ENCODE measurements at places on chromosomes 5 and 9.
A peak's percentile ranks its signal among the peaks of the same experiment; 100 is the strongest.

- H3K27me3 ChIP-seq = no peaks in the 10 kb centered on the region
- peaks cover 2% of the 10 kb centered on the region for H3K4me1 ChIP-seq
- DNase-seq = no peak
- no peak overlapping the region for H3K27ac ChIP-seq
- H3K4me3 ChIP-seq = no peak overlapping the region
- H3K36me3 ChIP-seq = no peaks in the 10 kb centered on the region
Observed at GRCh38 chr5:78896132-78896531, 89.0 kb downstream of the ARSB start.

DNA sequence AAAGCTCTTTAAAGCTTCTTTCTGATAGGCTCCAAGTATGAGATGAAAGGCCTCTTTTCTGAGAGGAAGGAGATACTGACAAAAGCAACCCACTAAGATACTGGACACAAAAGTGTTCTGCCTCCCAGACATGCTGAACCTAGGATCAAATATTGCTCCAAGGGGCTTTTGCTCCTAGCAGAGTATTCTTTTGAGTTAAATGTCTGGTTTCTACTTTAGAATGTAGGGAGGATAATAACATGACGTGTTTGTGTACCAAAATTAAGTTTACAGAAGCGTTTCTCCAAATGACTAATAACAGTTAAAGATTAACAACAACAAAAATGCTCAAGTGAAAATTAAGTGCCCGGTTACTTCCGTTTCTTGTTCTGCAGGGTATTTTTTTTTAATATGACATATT is 2293.3 kb upstream of the C9orf72 start:
- DNase-seq = peak; percentile 9
- H3K27me3 ChIP-seq = no peaks in the 10 kb centered on the region
- no peaks in the 10 kb centered on the region for H3K36me3 ChIP-seq
- H3K27ac ChIP-seq = no peak overlapping the region

GRCh38 chr9:127778280-127779135 is at the start of gene SH2D3C:
SH2D3C (minus strand) TSS chr9:127778666; CDS start chr9:127778627, 39 bp downstream.
- no peaks in the 10 kb centered on the region for H3K27me3 ChIP-seq
- H3K27ac ChIP-seq = no peak within 1 kb of the TSS
- no peak for DNase-seq
- H3K4me1 ChIP-seq = peaks cover 19% of the 10 kb centered on the region

DNA sequence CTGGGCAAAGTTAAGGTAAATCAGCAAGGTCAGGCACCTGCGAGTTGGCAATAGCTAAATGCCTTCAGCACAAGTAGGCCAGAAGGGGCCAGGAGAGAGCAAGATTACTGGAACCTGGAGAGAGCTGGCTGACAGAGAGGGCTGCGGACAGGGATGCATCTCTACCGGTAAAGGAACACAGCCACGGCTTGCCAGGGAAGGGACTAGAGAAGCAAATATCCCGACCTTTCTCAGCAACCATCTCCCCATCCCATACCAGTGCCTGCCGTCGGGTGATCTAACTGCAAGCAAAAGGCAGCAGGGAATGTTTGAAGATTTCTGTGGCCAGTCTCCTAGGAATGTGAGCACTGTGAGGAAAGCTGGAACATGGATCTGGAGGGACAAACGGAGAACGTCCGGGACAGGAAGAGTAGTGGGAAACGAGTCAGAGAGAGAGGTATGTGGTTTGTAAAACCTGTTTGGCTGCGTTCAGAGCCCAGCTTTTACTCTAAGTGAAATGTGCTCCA is 15.9 kb upstream of the ABLIM3 start:
- H3K4me1 ChIP-seq = no peaks in the 10 kb centered on the region
- no peaks in the 10 kb centered on the region for H3K27me3 ChIP-seq
- no peaks in the 10 kb centered on the region for H3K36me3 ChIP-seq
- no peak overlapping the region for H3K4me3 ChIP-seq

DNA sequence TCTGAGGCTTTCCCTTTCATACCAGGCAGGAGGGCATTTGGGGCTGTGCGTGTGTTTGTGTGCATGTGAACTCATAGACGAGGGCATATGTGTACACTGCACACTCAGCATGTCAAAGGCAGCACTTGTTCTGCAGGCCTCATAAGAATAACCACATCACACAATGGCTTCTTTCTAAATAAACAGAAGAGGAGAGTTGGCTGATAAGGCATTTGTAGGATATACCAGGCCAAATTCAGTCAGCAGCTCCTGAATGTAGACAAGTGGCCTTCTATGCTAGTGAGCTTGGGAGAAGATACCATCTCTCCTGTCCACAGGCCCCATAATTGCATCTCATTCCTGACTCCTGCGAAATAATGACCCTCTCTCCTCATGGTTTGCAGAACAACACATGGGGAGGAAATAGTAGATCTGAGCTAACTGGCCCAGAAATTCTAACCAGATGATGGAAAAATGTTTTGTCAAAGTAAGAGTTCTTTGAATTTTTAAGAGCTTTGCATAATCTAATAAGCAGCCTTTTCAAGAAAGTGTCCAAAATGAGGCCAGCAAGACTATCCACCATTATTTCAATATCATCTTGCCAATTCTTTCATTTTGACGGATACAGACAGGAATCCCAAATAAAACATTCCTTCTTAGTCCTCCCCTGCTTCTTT is 60.5 kb upstream of the GAS1 start:
- H3K27ac ChIP-seq = no peak overlapping the region
- H3K4me1 ChIP-seq = no peaks in the 10 kb centered on the region
- H3K36me3 ChIP-seq = no peaks in the 10 kb centered on the region
- no peak overlapping the region for H3K4me3 ChIP-seq

DNA sequence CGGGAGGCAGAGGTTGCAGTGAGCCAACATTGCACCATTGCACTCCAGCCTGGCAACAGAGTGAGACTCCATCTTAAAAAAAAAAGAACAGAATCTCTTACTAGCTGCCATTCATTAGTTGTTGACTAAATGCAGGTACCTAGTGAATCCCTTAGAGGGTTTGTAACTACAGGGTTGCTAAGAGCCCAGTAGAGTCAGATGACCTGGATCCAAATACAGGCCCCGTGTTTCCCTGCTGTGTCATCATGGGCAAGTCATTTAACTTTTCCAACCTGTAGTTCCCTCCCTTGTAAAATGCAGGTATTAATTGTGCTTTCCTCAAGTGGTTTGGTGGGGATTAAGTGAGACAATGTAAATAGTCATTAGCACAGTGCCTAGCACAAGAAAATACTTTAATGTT is 32.8 kb downstream of the PLAC8L1 start:
- no peaks in the 10 kb centered on the region for H3K4me1 ChIP-seq
- no peak for DNase-seq
- no peak overlapping the region for H3K27ac ChIP-seq

- no peak overlapping the region for H3K27ac ChIP-seq
- no peak overlapping the region for H3K4me3 ChIP-seq
- no peaks in the 10 kb centered on the region for H3K4me1 ChIP-seq
- no peaks in the 10 kb centered on the region for H3K36me3 ChIP-seq
Observed at GRCh38 chr9:22452415-22453010, 5.9 kb downstream of the DMRTA1 start.

GRCh38 chr5:122182491-122182921 is 53.2 kb downstream of the ZNF474 start:
- no peak overlapping the region for H3K27ac ChIP-seq
- H3K36me3 ChIP-seq = no peaks in the 10 kb centered on the region
- H3K4me3 ChIP-seq = no peak overlapping the region
- DNase-seq = no peak

- no peak overlapping the region for H3K27ac ChIP-seq
- no peaks in the 10 kb centered on the region for H3K27me3 ChIP-seq
- no peaks in the 10 kb centered on the region for H3K4me1 ChIP-seq
- H3K4me3 ChIP-seq = no peak overlapping the region
Observed at GRCh38 chr5:30050056-30050815, 1143.2 kb upstream of the CDH6 start.

DNA sequence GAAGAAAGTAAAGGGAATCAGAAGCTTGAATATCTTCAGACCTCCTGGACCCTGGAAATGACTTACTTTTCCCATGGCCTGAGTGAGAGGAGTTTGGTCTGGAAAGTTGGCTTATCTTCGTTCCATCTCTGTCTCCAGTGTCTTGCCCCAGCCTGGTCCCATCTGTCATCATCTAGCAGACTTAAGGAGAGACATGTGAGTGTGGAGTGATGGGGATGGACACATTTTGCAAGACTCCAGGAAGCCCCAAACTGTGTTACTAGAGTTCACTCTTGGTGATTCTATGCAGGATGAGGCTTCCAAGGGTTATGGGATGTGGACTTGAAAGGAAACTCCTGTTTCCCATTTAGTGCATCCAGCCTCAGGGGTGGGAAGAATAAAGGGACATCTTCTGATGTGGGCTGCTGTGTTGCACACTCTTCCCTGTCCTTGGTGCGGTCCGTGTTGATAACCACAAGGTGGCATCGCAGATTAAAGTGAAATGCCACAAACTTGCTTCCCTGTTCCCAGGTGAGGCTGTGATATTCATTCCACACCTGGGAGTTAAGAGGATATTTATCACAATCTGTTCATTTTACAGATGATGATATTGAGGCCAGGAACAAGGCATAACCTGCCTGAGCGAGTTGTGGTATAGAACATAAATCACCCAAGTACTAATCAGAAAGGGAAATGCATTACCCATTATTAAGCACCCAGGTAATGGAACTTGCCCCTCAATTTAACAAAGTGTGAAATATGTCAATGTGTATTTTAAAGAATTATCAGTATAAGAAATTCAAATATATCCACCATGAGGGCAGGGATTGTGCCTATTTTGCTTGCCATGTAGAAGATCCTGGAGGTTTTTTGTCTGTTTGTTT is 269.9 kb upstream of the PAPPA start:
- DNase-seq = peak; percentile 18
- H3K36me3 ChIP-seq = no peaks in the 10 kb centered on the region
- H3K4me1 ChIP-seq = peaks cover 1% of the 10 kb centered on the region

DNA sequence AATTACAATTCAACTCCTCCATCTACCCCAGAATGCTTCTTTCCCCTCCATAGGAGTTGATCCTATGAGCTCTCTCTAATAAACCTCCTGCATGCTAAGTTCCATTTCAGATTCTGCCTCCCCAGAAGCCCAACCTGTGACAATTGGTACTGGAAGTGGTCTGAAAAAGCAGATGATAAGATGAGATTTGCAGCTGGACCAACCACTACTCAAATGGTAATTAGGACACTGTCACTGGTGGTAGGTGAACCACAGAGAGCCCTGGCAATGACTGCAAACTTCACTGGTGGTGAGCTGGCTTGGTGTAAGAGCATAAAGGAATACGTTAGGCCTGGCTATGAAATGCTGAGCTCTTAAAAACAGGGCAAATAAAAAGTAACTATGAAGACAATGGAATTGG is 112.6 kb downstream of the ESM1 start:
- H3K27ac ChIP-seq = no peak overlapping the region
- DNase-seq = no peak
- H3K36me3 ChIP-seq = no peaks in the 10 kb centered on the region
- no peak overlapping the region for H3K4me3 ChIP-seq
- no peaks in the 10 kb centered on the region for H3K4me1 ChIP-seq

- H3K27ac ChIP-seq = no peak overlapping the region
- no peaks in the 10 kb centered on the region for H3K36me3 ChIP-seq
- H3K4me3 ChIP-seq = no peak overlapping the region
Observed at GRCh38 chr5:175713930-175714329, 56.1 kb downstream of the HRH2 start.

GRCh38 chr9:37398464-37399025 is 24.0 kb upstream of the GRHPR start:
- no peak overlapping the region for H3K4me3 ChIP-seq
- no peaks in the 10 kb centered on the region for H3K36me3 ChIP-seq
- DNase-seq = no peak
- no peak overlapping the region for H3K27ac ChIP-seq

DNA sequence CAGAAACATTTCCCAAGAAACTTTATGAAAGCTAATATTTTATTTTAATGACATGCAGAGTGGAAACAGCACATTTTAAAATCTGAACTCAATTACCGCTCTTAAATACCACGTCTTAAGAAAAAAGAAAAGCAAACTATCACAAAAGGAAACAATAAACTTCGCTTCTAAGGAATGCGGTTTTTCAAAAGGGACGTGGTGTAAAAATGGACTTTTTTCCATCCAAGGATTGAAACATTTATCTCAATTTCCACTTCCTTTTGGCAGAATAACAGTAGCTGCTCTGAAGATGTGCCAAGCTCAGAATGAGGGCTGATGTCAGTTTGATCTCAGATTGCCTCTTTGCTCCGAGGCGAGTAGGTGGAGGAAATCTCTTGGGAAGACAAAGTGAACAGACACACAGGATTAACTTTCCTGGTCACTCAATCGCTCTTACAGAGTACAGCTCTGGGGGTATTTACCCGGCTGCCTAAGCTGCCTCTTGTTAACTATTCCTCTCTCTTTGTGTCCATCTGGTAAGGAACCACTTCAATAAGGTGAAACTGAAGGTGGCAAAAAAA is 158.5 kb downstream of the TRPM6 start:
- H3K4me1 ChIP-seq = peaks cover 4% of the 10 kb centered on the region
- H3K27ac ChIP-seq = no peak overlapping the region
- no peaks in the 10 kb centered on the region for H3K27me3 ChIP-seq
- no peaks in the 10 kb centered on the region for H3K36me3 ChIP-seq

DNA sequence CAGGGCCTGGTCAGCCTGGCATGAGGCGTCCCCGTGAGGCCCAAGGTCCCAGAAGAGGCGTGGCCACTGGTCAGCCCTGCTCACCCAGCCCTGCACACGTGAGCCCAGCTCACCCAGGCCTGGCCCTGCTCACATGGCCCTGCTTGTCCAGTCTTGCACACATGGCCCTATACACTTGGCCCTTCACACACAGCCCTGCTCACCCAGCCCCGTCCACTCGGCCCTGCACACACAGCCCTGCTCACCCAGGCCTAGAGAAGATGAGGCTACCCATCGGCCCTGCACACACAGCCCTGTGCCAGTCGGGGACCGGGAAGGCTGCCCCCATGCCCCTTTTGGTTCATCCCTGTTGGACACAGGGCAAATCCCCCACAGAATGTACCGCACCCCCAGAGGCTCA is 28.4 kb downstream of the ZDHHC11B start:
- H3K4me3 ChIP-seq = no peak overlapping the region
- no peak for DNase-seq
- H3K27me3 ChIP-seq = no peaks in the 10 kb centered on the region
- peaks cover 27% of the 10 kb centered on the region for H3K4me1 ChIP-seq

DNA sequence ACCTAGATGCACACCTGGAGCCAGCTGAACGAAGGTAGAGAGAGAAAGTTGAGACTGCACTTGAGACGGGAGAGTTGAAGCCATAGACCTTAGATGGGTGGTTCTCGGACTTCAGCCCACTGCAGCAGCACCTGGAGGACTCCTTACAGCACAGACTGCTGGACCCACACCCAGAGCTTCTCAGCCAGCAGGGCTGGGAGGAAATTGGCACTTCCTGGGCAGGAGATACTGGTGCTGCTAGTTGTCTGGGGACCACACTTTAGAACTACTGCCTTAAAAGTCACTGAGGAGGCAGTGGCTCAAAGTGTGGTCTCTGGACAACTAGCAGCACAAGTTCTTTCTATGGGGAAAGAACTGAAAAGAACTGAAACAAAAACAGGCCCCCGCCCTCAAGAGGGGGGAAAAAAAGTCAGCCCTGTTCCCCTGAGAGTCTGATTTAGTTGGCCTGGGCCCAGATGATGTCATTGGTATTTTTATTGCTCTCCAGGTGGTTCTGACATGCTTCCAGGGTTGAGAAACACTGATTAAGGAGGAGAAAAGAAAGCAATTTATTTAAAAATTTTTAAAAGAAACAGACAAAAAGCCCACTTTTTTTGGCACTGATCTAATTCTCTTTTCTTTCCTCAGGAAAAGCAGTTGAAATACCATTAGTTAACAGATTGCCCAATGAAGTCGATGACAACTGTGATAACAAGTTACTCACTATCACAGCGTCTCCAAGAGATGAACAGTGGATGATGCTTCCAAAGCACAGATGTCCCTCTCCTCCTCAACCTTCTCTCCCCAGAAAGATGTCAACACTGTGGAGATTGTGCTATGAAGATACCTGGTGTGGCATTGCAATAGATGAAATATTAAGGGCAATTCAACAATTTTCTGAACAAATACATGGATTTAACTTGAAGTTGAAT is 73.6 kb upstream of the ADAMTS16 start:
- H3K27me3 ChIP-seq = no peaks in the 10 kb centered on the region
- no peaks in the 10 kb centered on the region for H3K4me1 ChIP-seq
- no peak overlapping the region for H3K4me3 ChIP-seq
- no peaks in the 10 kb centered on the region for H3K36me3 ChIP-seq
- no peak overlapping the region for H3K27ac ChIP-seq
